ENCODE measurements at places on chromosomes 7 and 10.
A peak's percentile ranks its signal among the peaks of the same experiment; 100 is the strongest.

GRCh38 chr7:2124604-2125345, 108.0 kb downstream of the MAD1L1 start:
- no peak for DNase-seq

DNA sequence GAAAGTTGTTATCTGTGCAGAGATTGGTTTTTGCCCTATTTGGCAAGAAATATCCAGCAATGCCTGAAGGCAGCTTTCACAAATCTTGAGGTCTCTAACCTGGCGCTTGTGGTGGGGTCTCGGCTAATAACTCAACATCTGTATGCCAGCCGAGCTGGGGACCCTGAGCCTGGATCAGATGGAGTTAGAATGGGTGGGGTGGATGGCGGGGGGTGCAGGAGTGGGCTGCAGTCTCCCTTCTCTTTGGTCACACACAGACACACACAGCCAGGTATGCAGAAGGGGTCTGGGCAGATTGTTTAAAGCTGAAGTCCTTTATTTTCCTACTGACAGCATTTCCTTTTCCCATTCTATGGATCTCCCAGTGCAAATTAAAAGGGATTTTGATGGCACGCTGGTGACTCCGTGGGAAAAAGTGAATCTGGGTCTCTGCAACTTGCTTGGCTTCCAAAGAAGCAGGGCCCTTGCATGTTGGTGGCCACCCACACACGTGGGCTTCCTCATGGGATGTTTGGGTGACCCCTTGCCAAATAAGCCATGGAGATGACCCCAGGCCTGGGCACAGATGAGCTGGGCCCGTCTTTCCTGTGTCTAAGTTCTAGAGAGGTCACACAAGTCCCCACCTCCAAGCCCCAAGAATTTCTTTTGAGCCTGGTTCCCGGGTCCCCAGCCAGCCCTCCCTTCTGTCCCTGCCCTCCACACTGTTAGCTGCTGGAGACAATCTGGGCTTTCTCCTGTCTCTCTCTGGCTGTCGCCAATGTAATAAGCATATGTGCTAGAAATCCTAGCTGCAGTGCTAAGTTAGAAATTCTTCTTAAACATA, 39.9 kb upstream of the EMX2 start:
- no peak for DNase-seq

GRCh38 chr10:62092301-62093030, 176.2 kb downstream of the RTKN2 start:
- DNase-seq, result no peak

DNA sequence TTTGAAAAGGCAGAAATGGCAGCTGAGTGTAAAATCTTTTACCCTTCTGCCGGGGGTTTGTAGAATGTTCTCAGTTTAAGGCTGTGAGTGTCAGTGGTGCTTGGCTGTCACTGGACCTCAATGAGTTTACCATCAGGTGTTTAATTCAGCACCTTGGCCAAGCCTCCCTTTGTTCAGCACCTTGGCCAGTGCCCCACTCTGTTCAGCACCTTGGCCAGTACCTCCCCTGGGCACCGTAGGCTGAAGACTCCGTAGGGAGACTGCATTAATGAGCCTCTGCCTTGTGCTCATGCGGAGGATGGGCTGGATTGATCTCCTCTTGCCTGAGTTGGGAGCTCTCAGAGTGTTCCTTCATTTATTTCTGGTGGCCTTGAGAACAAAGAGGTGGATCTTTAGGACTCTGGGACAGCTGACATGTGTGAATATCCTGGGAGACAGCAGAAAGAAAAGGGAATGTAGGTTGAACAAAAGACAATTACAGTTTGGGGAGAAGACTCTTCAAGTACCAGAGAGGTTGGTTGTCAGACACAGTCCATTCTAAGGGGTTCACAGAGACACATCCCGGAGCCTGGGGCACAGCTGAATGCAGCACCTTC, 1.6 kb downstream of the FAM24A start:
- DNase-seq, result peak; percentile 81

DNA sequence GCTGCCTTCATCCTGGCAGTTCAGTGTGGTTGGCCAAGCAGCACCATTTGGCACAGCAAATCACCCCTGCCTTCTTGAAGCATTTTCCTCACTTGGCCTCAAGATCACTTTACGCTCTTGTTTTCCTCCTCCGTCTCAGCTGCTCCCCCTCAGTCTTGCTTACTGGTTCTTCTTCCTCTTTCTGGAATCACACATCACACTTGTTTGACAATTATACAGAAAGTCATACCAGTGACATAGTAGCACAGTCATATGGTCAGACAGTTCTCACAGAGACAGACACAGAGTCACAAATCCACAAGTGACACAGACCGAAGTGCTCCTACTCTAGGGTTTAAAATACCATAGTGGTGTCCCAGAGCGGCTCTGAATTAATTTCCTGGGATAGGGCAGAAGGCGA, 43.8 kb upstream of the ARL4A start:
- DNase-seq, result no peak

DNA sequence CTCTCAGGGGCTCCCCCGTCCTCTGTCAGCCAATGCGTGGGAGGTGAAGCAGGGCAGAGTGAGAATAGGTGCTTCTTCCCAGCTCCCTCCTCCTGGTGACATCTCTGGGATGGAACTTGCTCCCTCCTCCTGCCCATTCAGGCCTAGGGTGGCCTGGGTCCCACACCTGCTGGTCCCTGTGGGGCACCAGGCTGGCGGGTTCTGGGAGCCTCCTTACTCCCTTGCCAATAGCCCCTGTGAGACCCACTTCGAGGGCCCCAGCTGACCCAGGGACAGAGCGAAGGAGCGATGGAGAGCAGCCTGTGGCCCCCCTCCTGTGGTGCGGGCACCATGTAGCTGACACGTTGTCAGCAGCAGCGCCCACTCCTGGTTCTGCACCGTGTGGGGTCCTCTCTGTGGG, 512.6 kb downstream of the GLRX3 start:
- DNase-seq, result no peak

GRCh38 chr10:19570991-19571390, 245.2 kb upstream of the PLXDC2 start:
- DNase-seq, result no peak

- no peak for DNase-seq
These were observed 19.4 kb downstream of the MAGI2 start for GRCh38 chr7:79434098-79434497.
